ENCODE measurements at places on chromosomes 13 and 19.

- no peak for DNase-seq
These were observed 55.1 kb upstream of the CLDN10 start for GRCh38 chr13:95497381-95497807.

- no peak for DNase-seq
These were observed 520 bp downstream of the ZNF600 start for GRCh38 chr19:52786078-52786463.

DNA sequence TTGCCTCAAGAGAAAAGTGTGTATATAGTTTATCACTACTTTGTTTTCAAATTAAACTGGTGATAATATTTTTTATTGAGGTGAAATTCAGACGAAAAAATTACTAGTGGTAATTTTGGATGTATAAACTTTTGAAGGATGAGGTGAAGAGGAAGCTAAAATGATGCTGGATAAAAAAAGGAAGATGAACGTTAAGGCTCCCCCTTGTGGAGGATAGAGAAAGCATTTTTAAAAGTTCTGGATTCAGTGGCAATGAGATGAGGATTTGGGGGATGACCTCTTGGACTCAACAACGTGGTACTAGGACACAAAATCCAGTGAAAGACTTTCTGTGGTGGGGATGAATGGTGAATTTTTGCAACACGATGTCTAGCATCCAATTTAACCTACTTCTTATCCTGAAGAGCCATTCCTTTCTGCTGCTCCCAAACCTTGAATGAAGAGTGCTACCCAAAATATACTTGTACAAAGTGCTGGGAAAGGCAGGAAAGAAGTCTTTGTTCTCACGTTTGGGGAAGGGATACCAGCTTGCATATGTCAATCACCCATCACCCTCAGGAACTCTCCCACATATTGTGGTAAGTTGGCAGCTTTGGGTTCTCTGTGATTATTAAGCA, 7.3 kb upstream of the SIGLEC5 start:
- DNase-seq: no peak

DNA sequence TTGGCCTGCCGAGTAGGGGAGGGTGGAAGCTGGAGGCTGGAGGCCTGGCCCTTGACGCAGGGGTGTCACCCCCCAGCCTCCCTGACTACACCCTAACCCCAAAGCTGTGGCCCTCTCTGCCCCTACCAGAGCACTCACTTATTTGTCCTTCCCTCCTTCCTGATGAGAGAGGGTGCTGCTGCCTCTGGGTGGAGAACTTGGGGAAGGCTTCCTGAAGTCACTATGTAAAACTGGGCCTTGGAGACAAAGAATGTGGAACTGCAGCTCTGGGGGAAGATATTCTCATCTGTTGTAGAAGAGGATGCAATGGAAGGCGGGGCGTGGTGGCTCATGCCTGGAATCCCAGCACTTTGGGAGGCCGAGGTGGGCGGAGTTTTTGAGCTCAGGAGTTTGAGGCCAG, 485.2 kb downstream of the ZNF536 start:
- DNase-seq: no peak

DNA sequence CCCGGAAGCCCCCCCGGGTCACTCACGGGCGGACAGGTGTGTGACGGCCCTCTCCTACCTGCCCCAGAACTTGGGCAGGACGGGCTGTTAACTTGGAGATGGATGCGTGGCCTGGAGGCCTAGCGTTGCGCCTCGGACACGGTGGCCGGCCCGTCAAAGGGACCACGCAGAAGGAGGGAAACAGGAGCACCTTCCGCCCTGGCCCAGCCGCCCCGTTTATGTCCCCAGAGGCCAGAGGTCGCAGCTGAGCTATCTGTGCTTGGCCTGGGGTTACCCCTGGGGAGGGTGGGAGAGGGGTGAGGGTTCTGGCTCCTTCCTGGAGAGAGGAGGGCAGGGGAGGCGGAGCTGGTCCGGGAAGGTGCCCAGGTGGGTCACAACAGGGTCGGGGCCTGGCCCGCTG, 35.6 kb downstream of the GADD45B start:
- no peak for DNase-seq

- no peak for DNase-seq
These were observed 581.6 kb upstream of the SGCG start for GRCh38 chr13:22599156-22599555.

DNA sequence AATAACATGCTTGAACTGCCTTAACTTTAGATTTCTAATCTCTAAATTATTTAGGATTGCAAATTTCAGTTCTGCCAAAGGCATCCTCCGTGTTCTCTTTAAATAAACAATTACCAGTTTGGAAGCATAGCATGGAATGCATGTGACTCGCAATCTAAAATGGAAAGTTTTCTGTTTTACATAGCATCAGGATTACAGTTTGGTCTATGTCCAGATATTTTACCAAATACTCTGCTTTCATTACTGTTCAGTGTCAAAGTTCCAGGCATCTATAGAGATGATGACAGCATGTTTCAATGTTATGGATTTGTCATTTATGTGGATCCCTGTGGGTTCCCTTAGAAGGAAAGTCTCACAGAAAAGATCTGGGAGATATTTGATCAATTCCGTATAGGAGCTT, 16.8 kb downstream of the FLT1 start:
- peak; percentile 50 for DNase-seq

DNA sequence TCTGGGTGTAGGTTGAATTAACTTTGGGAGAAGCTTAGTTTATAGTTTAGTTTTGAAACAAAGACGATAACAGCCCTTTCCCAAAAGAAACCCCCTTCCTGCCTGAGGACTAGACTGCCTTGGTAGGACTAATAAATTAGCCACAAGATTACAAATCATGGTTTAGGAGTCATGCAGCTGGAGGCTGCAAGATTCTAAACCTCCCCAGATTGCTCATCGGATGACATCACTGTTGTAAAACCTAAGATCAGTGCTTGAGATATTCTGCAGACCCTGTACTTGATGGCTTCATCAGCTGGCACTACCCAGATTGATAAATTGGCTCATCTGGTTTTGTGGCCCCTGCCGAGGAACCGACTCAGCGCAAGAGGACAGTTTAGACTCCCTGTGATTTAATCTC, 35.9 kb upstream of the MPHOSPH8 start:
- no peak for DNase-seq

DNA sequence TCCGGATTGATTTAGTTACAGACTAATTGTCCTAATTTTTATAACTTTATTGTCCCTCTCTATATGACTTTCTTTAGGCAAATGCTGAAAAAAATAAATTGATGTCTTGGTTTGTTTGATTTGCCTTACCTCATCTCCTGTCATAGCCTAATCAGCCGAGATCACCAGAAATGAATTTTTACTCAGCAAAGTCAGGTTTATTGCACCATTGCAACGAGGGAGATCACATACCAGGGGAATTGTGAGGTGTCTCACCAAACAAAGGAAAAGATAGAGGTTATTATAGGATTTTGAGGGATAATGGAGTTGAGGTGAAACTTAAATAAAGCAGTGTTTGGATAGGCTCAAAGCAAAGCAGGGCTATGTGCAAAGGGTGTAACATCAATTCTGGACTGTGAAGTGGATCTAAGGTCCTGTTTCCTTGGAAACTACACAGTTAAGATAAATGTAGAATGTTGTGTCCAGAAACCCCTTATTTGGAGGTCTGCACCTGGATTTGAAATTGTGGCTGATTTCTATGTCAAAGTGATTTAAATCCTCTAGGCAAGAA, 372.6 kb downstream of the OXGR1 start:
- no peak for DNase-seq

- DNase-seq: no peak
These were observed 207.9 kb upstream of the UFM1 start for GRCh38 chr13:38141792-38142191.

DNA sequence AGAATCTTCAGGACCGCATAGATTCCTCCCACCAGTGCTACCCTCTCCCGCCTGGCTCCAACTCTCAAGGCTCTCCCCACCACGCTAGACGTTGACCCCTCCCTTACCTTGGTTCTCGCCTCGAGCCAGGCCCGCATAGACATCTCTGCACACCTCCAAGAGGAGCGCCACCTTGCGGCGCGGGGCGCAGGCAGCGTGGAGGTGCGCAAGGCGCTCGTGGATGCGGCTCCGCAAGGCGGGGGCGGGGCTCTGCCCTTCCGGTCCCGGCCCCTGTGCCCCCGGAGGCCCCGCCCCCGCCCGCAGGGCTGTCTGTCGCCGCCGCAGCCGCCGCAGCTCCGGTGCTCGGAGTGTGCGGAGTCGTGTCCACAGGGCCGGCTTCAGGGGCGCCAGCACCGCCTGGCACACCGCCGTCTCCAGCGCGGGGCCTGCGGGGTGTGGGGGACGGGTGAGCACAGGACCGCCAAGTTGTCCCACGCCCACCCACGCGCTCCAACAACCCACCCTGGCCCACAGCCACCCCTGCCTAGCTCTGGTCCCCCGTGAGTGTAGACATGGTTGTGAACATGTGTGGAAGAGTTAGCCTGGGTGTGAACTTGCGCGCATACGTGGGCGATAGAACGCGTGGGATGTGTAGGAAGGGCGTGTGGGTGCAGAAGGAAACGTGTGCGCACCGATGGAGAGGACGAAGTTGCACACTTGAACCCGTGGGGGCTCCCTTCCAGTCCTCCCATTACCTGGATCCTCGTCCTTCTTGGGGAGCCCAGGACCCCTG, 8.1 kb downstream of the RINL start:
- DNase-seq: no peak

- no peak for DNase-seq
These were observed 184.3 kb upstream of the TRPC4 start for GRCh38 chr13:38053896-38054295.

DNA sequence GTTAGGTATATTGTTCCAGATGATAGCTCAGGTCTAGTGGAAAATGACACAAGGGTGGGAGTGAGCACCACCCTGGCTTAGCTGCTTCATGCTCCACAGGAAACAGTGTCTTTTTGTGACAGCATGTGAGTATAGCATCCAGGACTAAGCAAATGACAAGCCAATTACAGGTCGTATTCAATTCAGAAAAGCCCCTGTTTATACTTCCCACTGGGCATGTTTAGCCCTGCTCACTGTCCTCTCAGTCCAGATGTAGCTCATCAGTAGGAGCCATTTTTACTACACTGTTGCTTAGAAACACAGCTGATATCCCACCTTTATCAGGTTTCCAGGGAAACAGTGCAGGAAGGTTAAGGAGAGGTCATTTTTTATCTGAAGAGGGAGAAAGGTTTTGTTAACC, 8.0 kb downstream of the ABHD13 start:
- DNase-seq: no peak

- no peak for DNase-seq
These were observed 813 bp downstream of the ZNF562 start for GRCh38 chr19:9673912-9674662.

- no peak for DNase-seq
These were observed 5.4 kb downstream of the DIAPH3 start for GRCh38 chr13:60158321-60158801.

DNA sequence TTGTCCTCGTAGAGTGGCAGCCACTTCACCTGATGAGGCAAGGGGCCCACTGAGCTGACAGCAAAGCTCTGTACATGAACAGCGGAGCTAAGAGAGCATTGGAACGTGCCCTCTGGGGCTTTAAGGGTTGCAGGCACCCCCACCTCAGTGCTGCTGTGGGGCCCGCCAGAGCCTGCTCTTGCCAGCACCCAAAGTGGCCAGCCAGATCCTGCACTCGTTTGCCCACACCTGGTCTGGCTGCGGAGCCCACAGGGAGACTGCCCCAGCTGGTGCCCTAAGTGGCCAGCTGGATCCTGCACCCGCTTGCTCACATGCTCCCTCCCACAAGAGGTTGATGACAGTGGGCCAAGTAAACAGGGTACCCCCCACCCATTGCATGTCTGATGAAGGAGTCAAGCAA, 783.4 kb upstream of the MIR17HG start:
- no peak for DNase-seq

DNA sequence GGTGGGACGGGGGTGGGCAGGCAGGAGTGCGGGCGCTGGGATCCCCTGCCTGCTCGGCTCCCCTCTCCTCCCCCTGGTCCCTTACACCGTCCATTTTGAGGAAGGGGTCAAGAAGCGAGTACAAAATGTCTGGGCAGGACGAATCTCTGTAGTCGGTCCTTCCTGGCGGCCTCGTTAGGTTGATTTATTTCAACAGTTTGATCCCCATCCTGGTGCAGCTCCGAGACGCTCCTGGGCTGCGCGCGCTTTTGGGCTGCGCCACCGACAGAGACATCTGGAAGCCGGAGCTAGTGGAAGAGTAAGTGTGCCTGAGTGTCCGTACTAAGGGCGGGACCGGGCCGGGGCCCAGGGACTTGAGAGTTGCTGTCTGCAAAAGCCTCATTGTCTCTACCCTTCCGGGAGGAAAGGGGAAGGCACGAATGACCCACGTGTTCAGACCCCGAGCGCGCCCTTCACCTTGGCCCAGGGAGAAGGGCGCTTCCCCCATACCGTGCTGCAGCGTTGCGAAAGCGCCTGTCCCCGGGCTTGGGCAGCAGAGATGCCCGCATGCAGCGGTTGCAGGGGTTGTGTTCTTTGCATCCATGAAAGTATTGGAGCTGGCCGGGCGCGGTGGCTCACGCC, 1.8 kb downstream of the ZNF114 start:
- no peak for DNase-seq

GRCh38 chr13:35747594-35747993, 271.1 kb upstream of the MAB21L1 start:
- DNase-seq: no peak

GRCh38 chr13:94515374-94515773, 35.9 kb upstream of the DCT start:
- no peak for DNase-seq

- no peak for DNase-seq
These were observed 213.4 kb downstream of the ENOX1 start for GRCh38 chr13:43573361-43573740.

GRCh38 chr19:7701654-7702457, at the start of gene FCER2:
Gene FCER2 (minus strand): TSS chr19:7702131. CDS start chr19:7699760, 2,371 bp downstream.
- no peak for DNase-seq

DNA sequence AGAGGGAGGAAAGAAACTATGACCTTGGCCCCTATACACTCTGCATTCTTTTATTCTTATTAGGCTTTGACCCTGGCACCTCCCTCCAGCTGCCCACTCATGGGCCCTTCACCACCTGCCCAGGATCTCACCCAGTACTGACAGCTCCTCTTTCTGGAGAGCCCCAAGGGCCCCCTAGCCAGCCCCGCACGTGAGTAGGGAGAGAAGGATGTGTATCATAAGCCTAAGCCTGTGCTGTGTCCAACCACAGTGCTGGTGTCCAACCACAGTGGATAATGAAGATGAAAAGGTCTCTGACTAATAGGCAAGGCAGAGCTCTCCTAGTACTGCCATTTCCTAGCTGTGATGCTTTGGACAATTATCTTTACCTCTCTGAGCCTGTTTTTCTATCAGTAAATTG, 4.2 kb downstream of the DMRTC2 start:
- no peak for DNase-seq

GRCh38 chr19:37977992-37978391, 71.0 kb downstream of the SIPA1L3 start:
- DNase-seq: no peak

All from AG04449 (cell line).